ENCODE measurements at places on chromosomes 3 and 15.

GRCh38 chr3:71172951-71173350, 410.6 kb downstream of the FOXP1 start:
- DNase-seq: no peak

GRCh38 chr15:101016581-101016980, 97.4 kb downstream of the LRRK1 start:
- no peak for DNase-seq

- no peak for DNase-seq
Observed at GRCh38 chr3:47344971-47345370, 35.9 kb upstream of the PTPN23 start.

- no peak for DNase-seq
Observed at GRCh38 chr15:76964157-76964556, 30.8 kb upstream of the PSTPIP1 start.

GRCh38 chr3:5277612-5278236, 90.2 kb downstream of the EDEM1 start:
- DNase-seq: no peak
